ENCODE measurements at places on chromosomes 4 and X.
A peak's percentile ranks its signal among the peaks of the same experiment; 100 is the strongest.

DNA sequence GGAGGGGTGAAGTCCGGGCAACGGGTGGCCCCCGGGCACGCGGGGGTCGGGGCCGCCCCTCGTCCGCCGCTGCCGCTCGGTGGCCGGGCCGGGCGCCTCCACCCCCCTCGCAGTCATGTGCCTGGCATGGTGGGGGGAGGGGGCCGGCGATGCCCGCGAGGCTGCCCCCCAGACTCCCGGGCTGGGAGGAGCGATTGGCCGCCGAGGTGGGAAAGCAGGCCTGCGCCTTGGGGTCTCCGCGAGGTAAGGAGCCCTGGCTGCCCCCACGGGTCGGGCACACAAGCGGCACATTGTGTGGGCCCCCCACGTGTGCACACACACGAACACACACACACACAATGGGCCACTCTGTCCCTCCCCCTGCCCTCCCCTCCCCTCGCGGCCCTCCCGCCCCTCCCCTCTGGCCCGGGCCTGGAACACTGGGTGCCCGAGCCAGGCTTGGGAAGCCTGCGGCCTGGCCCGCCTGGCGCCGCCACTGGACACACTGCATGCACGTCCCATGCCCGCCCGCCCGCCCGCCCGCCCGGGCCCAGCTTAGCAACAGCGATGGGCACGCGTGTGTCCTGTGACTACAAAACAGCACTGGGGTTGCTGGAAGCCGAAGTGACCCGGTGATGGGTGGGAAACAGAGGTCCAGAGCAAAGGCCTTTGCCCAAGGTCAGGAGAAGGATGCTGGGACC lies 1.3 kb downstream of the SLC6A8 start:
- no peak overlapping the region for H3K27ac ChIP-seq
- peaks cover 8% of the 10 kb centered on the region for H3K36me3 ChIP-seq
- no peaks in the 10 kb centered on the region for H3K27me3 ChIP-seq
- peaks cover 17% of the 10 kb centered on the region for H3K4me1 ChIP-seq

- H3K27ac ChIP-seq: no peak overlapping the region
- no peak overlapping the region for H3K4me3 ChIP-seq
- no peaks in the 10 kb centered on the region for H3K4me1 ChIP-seq
- no peak for DNase-seq
- H3K36me3 ChIP-seq: no peaks in the 10 kb centered on the region
Observed at GRCh38 chr4:112316360-112316759, 19.2 kb downstream of the ALPK1 start.

DNA sequence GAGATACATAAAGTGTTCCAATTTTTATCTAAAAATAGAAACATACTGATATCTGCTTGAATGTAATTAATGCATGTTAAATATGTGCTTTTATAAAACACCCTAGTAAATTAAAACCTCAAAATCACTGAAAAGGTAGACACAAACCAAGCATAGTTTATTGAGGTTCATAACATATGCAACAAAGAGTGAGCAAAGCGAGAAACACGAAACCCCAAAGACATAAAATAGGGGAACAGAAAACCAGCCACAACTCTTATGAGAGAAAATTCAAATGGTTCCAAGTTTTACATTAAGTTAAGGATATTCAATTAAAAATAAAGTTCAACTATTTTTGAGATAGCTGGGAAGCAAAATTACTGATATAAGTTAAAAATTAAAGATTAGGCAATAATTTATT lies 336.4 kb upstream of the AGA start:
- H3K27ac ChIP-seq: no peak overlapping the region
- no peak for DNase-seq
- H3K4me3 ChIP-seq: no peak overlapping the region
- H3K27me3 ChIP-seq: no peaks in the 10 kb centered on the region
- H3K4me1 ChIP-seq: no peaks in the 10 kb centered on the region
- H3K36me3 ChIP-seq: no peaks in the 10 kb centered on the region

- no peaks in the 10 kb centered on the region for H3K4me1 ChIP-seq
- DNase-seq: no peak
- H3K27ac ChIP-seq: no peak overlapping the region
- no peak overlapping the region for H3K4me3 ChIP-seq
Observed at GRCh38 chr4:125445525-125445924, 130.8 kb downstream of the FAT4 start.

GRCh38 chr4:173367285-173367684 lies 3.5 kb upstream of the SAP30 start:
- no peak overlapping the region for H3K27ac ChIP-seq
- H3K4me3 ChIP-seq: no peak overlapping the region
- H3K27me3 ChIP-seq: no peaks in the 10 kb centered on the region

- no peaks in the 10 kb centered on the region for H3K27me3 ChIP-seq
- H3K27ac ChIP-seq: no peak overlapping the region
- no peak overlapping the region for H3K4me3 ChIP-seq
Observed at GRCh38 chr4:77342170-77342810, 185.3 kb downstream of the CCNG2 start.

DNA sequence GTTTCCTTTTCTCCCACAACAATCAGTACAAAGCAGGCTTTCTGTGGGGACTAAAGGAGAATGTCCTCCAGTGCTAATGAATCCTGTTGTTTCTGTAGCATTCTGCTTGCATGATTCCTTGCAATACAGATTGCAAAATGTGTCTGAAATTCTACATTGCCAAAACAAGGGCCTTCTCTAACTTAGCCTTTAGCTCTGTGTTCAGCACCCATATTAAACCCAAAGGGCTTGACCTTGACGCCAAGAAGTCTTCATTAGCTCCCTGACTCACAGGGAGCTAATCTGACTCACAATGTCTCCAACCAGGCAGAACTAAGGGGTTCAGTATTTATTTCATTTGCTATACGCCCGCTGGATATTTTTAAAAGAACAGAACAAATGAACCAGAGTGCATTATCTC lies 241.4 kb upstream of the CLNK start:
- no peak for DNase-seq
- no peaks in the 10 kb centered on the region for H3K4me1 ChIP-seq
- no peaks in the 10 kb centered on the region for H3K36me3 ChIP-seq
- H3K4me3 ChIP-seq: no peak overlapping the region

DNA sequence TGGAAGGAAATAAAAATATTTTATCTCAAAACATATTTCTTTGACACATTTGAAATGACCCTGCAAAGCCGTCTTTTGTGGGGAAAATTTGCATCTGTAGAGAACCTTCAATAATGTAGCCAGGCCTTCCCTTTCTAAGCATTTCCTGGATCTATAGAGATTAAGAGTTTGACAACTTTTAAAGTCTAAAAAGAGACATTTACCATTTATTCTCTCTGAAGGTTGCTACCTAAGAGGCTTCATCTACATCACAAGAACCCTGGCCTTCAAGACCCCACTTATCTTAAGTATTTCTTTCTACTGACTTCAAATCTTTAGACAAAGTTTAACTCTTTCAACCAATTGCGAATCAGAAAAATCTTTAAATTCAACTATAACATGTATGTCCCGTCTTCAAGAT lies 1639.8 kb downstream of the RPA4 start:
- no peaks in the 10 kb centered on the region for H3K4me1 ChIP-seq
- H3K27ac ChIP-seq: no peak overlapping the region
- no peak overlapping the region for H3K4me3 ChIP-seq
- no peaks in the 10 kb centered on the region for H3K27me3 ChIP-seq
- no peaks in the 10 kb centered on the region for H3K36me3 ChIP-seq
- DNase-seq: no peak

- peaks cover 7% of the 10 kb centered on the region for H3K4me1 ChIP-seq
- H3K4me3 ChIP-seq: no peak overlapping the region
- no peak overlapping the region for H3K27ac ChIP-seq
Observed at GRCh38 chrX:47224266-47224895, 5.9 kb downstream of the CDK16 start.

- no peak for DNase-seq
- no peaks in the 10 kb centered on the region for H3K27me3 ChIP-seq
- no peak overlapping the region for H3K27ac ChIP-seq
- H3K36me3 ChIP-seq: no peaks in the 10 kb centered on the region
Observed at GRCh38 chr4:159017323-159018026, 85.4 kb upstream of the RAPGEF2 start.

DNA sequence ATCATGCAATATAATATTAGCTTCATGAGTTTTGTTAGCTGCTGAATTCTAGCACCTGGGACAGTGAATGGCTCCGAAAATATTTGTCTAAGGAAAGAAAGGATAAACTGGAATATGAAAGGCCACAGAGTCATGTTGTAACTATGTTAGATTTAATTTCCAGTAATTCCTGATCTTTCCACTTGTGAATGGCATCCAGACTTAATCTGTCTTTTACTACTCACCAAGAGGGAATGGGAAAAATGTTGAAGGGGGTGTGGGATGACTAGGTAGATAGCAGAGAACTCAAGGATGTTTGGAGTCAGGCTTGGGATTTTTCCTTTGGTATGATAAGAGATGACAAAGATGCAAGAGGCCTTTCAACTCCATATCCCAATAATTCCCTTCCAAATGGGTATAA lies 9.4 kb downstream of the ADH6 start:
- DNase-seq: peak; percentile 77
- H3K4me1 ChIP-seq: no peaks in the 10 kb centered on the region
- H3K4me3 ChIP-seq: no peak overlapping the region
- no peak overlapping the region for H3K27ac ChIP-seq

- DNase-seq: peak; percentile 60
- H3K4me1 ChIP-seq: peaks cover 4% of the 10 kb centered on the region
- H3K27ac ChIP-seq: no peak overlapping the region
- no peaks in the 10 kb centered on the region for H3K27me3 ChIP-seq
Observed at GRCh38 chrX:65528705-65529340, 5.8 kb downstream of the LAS1L start.

DNA sequence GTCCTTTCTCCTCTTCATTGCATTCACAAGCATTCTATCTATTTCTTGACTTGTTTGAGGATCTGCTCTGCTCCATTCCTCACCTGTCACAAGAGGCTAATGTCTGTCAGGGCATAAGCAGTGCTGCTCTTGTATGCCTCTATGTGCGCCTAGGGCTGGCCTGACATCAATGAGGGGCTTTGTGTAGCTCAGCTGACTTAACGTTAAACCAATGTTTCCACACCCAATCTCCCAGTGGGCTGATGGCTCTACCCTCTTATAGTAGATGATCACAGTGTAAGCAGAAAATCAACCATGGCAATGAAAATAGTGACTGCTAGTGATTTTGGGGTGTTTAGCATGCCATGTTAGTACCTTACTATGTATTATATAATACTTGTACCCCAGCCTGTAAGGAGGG lies 139.0 kb downstream of the UNC5C start:
- H3K27me3 ChIP-seq: no peaks in the 10 kb centered on the region
- DNase-seq: no peak
- no peak overlapping the region for H3K27ac ChIP-seq
- peaks cover 4% of the 10 kb centered on the region for H3K4me1 ChIP-seq

GRCh38 chrX:11791090-11791489 lies 33.1 kb downstream of the MSL3 start:
- H3K4me1 ChIP-seq: no peaks in the 10 kb centered on the region
- H3K27ac ChIP-seq: no peak overlapping the region
- no peak overlapping the region for H3K4me3 ChIP-seq
- H3K36me3 ChIP-seq: no peaks in the 10 kb centered on the region

DNA sequence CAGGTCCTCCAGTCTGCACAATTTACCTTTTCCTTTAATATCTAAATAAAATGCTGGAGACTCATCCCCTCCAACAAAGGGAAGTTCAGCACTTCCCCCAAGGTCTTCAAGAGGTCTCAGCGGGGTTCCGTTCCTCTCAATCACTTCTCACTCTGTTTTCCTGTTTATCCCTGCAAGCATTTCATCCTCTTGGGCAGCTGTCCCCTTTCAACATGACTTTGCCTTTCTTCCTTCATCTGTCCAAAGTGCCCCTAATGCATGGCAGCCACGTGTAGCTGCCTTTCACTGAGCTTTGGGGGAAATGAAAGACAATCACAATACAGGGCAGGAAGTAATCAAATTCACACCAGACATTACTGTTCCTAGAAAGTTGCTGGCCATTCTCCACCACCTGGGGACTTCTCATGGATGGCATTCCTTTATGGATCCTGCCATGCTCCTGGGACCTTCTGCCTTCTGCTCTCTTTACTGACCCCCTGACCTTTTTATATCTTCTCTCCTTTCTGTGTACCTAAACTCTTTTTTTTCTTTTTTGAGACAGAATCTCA lies 79.7 kb upstream of the USP9X start:
- no peaks in the 10 kb centered on the region for H3K4me1 ChIP-seq
- H3K4me3 ChIP-seq: no peak overlapping the region
- H3K27me3 ChIP-seq: no peaks in the 10 kb centered on the region
- H3K36me3 ChIP-seq: no peaks in the 10 kb centered on the region

DNA sequence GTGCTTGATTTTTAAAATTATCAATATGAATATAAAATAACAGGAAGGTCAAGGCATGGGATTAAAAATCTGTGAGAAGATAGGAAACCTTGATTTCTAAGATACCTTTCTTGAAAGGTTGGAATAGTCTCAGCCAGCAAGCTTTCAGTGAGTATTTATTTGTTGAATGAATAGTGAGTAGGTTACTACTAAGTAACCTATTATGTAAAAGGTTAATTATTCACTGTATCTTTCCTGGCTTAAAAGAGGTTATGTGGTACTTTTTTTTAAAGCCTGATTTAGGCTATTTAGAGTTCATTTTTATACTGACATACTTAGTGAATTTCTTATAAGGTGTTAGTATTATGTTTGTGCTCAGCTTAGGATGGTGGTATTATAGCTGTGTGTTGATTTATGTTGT lies 123.5 kb downstream of the PTPN13 start:
- DNase-seq: no peak
- H3K27ac ChIP-seq: no peak overlapping the region
- H3K4me3 ChIP-seq: no peak overlapping the region

- H3K27me3 ChIP-seq: no peaks in the 10 kb centered on the region
- no peak overlapping the region for H3K27ac ChIP-seq
- no peak overlapping the region for H3K4me3 ChIP-seq
Observed at GRCh38 chr4:16573206-16573605, 325.2 kb downstream of the LDB2 start.

DNA sequence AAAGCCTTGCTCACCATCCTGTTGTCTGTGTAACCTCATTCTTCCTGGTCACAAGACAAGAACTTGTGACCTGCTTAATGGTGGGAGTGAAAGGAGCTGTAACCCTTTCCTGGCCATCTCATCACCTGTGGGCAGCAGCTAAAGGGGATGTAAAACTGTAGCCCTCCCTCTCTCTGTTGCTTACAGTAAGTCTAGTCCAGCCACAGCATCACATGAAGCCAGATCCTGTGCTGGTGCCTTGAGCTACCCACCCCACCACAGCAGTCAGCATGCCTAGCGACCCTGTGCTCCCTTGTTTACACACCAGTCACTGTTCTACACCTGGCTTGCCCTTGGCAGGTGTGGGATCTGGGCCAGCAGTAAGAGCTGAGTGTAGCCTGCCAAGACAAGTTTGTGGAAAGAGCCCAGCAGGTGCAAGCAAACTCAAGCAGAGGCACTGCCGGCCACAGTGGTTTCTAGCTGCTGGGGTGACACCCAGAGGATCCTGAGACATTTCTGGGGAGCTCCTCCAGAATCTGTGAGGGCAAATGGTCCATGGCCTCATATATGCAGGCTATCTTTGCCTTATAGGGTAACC lies 41.0 kb downstream of the UGT2B28 start:
- no peak for DNase-seq
- H3K36me3 ChIP-seq: no peaks in the 10 kb centered on the region
- no peaks in the 10 kb centered on the region for H3K4me1 ChIP-seq
- H3K4me3 ChIP-seq: no peak overlapping the region

- peaks cover 8% of the 10 kb centered on the region for H3K4me1 ChIP-seq
- H3K27me3 ChIP-seq: no peaks in the 10 kb centered on the region
- H3K4me3 ChIP-seq: no peak overlapping the region
- H3K36me3 ChIP-seq: no peaks in the 10 kb centered on the region
- DNase-seq: no peak
Observed at GRCh38 chrX:23504895-23505294, 162.4 kb upstream of the PRDX4 start.

Measured in trophoblast cell (in vitro differentiated cells and primary cell).